ENCODE measurements at places on chromosomes 1 and 21.

DNA sequence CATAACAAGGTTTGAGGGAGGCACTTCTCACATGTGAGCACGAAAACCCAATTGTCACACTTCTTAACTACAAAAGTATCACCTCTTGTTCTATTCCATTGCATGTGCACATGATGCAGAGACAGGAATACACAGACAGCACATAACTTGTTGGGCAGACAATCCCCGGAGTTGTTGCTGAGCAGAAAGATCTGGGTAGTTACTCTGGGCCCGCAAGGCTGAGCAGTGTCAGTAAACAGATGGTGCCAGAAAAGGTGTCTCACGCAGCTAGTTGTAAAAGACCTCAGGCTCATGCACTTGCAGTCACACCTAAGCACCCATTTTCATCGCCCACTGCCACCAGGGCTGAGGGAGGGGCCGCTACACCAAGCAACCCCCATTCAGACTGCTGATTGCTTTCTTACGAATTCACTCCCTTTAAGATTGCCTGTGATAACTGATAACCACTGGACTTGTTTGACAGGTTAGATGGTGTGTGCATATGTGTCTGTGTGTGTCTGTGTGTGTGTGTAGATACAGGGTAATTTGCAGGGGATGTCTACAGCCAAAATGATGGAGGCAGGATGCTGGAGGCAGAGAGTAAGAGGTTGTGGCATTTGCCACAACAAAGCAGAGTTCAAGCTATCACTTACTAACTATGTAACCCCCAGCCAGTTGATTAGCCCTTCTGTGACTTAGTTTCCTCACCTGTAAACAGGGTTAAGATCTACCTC lies 4.2 kb downstream of the LGR6 start:
- DNase-seq, result no peak

- DNase-seq, result no peak
Observed at GRCh38 chr1:247357052-247357780, 25.5 kb upstream of the ZNF496 start.

DNA sequence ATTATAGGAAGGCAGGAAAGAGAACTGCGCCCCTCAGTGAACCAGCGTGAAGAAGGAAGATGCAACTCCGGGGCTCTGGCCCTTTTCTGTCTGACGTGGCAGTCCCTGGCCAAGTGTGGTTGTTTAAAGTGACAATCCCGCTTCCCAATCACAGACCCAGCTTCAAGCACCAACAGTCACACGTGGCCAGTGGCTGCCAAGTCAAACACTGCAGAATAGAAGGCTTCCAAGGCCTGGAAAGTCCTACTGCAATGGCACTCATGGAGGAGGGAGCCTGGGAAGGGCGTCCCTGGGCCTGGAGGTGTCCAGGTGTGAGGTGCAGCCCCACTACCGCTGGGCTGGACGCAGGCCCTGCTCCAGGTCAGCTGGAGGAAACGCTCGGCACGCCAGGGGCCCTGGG lies 143.8 kb downstream of the CASZ1 start:
- DNase-seq, result no peak

- no peak for DNase-seq
Observed at GRCh38 chr1:58738876-58739275, 39.0 kb upstream of the MYSM1 start.

GRCh38 chr1:178536844-178537371 lies 24.0 kb downstream of the TEX35 start:
- no peak for DNase-seq
